CD4-positive, alpha-beta T cell treated with Interleukin-2 at 100 ng/mL for 4 hours (primary cell): ENCODE measurements at places on chromosomes 2 and 18.
A peak's percentile ranks its signal among the peaks of the same experiment; 100 is the strongest.

DNA sequence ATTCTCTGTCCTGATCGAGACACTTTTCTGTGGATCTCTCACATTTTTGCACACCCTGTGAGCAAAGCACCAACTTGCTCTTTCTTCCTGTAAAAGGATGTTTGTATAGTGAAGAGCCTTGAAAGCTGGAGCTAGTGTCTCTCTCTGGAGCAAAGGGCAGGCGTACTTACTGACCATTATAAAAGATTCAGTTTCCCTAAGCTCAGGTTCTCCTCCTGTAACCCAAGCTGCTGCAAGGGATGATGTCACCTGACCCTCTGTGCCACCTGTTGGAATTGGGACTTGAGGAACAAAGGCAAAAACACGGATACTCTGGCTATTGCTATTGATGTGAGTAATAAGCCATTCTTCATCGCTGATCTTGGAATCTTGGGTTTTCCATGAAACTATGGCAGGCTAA is 52.6 kb upstream of the NEMP2 start:
- no peak for DNase-seq

GRCh38 chr2:234881413-234882241 is 70.2 kb upstream of the SH3BP4 start:
- peak; percentile 9 for DNase-seq

DNA sequence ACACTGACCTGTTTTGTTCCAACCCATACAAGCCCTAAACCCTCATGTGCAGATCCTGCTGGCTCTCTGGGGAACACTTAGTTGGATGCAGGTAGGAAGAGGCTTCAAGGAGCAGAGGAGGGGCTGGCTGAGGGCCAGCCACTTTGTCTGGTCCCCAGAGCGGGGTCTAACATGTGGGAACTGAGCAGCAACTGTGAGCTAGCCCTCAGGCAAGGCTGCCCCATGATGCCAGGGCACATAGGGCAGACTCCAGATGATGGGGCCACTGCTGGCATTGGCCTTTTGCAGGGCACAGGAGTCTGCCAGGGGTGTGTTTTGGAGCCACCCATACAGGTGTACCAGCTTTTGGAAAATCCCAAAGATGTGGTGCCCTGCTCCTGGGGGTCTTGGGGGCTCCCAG is 67.7 kb downstream of the HPCAL1 start:
- no peak for DNase-seq

- no peak for DNase-seq
Observed at GRCh38 chr2:1728821-1729220, 15.5 kb downstream of the PXDN start.

GRCh38 chr18:32091724-32092421 is at the start of gene RNF138:
RNF138 (plus strand) TSS chr18:32091874; CDS start chr18:32092777, 903 bp downstream.
- peak; percentile 83 for DNase-seq

DNA sequence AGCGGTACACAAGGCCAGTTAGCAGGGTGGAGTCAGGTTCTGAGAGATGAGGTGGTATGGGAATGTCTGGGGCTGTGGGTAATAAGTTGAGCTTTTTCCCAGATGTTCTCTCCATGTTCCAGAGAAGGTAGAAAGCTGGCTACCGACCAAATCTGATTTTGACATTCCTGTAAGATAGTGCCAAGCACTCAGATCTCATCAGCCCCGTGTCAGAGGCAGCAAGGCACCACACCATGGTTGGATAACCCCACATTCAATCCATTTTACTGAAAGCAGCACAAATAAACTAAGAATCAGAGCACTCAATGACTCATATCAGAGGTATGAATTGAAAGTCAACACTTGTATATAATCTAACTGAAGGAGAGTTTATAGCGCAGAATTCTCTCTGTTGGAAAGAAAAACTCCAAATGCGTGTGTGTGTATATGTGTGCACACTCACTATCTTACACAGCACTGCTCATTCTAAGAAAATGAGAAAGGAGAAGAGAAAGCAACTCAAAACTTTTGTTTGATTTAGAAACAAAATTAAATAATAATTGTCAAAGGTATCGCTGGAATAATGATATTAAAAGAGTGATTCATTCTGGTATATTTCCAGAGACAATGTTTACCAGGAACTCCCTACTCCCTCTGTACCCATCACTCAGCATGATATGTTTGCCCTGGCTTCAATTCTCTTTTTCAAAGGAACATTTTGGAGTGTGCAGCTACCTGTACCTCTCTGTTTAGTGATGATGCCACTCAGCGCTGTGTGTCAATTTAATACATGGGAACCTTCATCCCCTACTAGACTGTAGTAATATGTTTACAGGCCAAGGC is 375.1 kb upstream of the ID2 start:
- no peak for DNase-seq

- DNase-seq, result peak; percentile 95
Observed at GRCh38 chr2:32627814-32628579, at the start of gene TTC27. TTC27 (plus strand) TSS chr2:32628050; CDS start chr2:32628293, 243 bp downstream.

GRCh38 chr2:239824046-239824694 is 201.0 kb downstream of the NDUFA10 start:
- no peak for DNase-seq

DNA sequence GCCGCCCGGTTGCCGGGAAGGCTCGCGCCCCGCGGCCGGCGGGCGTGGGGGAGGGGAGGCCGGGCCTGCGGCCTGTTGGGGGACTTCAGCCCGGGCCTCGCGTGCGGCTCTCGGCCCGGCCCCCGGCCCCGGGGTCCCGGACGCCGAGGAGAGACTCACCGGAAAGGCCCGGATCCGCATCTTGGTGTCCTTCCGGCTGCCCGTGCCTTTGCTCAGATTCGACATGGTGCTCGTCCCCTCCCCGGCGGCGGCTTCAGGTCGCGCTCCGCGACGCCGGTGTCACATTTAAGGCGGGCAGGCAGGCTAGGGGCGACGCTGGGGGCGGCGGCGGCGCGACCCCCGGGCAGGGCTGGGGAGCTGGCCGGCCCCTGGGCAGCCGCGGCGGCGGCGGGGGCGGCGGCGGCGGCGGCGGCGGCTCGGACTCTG is 365 bp downstream of the CUL3 start:
- DNase-seq, result peak; percentile 56

DNA sequence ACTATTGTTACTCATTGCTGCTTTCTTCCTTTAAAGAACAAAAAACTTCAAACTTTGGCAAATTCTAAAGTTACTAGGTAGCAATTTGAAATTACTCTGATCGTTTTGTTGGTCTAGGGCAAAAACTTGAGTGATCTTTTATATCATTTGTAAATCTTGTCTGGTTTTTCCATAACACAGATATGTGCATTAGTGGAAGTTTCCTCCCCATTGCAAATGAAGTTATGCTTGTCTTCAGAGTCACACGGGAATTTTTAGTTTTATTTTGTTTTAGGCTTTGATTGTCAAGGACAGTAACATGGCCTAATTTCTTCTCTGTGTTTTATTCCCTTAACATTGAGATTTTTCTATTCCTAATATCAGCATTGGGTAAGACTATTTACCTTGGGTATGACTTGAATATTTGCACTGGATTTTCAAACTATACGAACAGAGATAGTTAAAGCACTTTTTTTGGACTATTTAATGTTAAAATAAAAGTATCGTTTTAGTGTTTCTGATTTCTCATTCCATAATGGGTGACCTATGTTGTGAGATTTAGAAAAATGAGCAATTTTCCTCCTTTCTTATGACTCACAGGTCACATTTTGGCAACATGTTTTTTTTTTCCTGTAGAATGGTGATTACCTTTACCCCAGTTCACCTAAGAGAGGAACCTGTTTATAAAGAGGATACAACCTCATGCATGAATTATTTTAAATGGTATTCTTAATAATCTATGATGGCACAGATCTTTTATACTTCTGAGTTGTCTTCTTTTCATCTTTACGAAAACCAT is 65.0 kb downstream of the BABAM2 start:
- no peak for DNase-seq

- DNase-seq, result no peak
Observed at GRCh38 chr2:23241611-23242245, 143.3 kb upstream of the KLHL29 start.

DNA sequence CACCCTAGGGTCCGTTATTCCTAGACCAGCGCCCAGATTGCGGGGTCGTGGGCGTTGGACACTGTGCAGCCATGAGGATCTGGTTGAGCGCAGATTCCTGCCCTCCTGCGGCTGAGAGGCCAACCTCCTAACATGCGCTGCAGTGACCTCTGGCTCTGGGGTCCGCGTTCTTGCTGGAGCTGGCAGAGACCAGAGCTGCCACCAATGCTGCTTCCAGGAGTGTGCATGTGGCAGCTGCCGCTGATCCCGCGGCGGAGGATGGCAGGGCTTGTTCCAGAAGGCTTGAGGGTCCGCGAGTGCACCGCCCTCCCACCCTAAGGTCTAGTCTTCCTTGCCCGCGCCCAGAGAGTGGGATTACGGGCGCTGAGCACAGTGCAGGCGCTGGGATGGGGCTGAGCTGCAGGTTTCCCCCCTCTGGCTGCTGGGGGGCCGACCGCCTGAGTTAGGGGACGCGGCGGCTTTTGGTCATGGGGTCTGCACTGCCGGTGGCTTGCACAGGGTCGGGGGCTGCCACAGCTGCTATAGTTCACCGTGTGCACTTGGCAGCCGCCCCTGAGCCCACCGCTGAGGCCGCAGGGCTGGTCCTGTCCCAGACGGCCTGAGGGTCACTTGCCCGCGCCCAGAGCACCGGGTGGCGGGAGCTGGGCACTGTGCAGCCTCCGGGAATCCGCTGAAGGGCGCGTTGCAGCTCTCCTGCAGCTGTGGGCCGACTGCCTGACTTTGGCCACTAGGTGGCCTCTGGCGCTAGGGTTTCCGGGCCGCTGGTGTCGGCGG is 145.9 kb downstream of the CCDC74A start:
- DNase-seq, result peak; percentile 60

DNA sequence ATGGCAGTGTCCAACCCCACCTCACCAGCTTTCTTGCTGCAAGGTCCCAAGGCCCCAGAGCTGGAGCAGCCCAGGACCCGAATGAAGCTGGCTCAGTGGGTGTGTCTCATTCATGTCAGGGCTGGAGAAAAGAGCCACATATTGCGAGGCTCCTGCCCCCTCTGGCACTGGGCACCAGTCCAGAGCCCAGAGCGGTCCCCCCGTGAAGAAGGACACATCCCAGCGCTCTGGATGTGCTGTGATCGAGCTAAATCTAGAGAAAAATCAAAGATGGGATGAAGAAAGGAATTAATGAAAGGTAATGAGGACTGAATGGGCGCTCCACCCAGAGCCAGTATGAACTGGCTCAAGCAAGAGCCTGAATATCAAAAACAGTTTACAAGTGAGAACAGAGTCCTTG is 13.3 kb upstream of the MPV17 start:
- DNase-seq, result no peak

GRCh38 chr18:76657911-76658470 is 162.9 kb upstream of the ZNF516 start:
- no peak for DNase-seq

DNA sequence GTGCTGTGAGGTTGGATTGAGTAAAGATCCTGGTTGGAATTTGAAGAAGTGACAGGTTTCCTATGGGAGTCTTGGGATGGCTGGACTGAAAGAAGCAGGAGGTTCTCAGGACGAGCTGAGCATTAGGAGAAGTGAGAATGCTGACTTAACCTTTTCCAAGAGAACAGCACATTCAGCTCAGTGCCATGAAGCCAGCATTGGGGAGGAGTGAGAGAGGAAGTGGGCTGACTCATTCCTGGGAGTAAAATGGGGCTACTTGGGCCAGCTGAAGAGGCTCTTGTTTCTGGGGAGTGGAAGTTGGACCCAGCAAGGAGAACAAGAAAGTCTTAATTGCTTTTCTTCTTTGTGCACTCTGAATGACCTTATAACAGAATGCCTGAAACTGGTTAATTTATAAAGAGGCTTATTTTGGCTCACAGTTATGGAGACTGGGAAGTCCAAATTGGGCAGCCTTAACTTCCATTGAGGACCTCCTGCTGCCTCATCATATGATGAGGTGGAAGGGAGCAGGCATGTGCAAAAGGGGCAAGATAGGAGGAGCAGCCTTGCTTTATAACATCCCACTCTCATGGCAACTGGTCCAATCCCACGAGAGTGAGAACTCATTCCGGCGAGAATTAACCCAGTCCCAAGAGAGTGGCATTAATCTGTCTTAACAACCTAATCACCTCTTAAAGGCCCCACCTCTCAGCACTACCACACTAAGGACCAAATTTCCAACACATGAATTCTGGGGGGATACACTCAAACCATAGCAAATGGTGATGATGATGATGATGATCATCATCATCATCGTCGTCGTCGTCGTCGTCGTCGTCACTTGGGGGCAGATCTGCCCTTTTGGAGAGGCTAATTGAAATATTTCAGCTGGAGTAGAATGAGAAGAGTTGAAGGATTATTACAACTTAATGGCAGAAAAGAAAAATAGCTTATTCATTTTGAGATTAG is 26.1 kb downstream of the DGUOK start:
- no peak for DNase-seq

DNA sequence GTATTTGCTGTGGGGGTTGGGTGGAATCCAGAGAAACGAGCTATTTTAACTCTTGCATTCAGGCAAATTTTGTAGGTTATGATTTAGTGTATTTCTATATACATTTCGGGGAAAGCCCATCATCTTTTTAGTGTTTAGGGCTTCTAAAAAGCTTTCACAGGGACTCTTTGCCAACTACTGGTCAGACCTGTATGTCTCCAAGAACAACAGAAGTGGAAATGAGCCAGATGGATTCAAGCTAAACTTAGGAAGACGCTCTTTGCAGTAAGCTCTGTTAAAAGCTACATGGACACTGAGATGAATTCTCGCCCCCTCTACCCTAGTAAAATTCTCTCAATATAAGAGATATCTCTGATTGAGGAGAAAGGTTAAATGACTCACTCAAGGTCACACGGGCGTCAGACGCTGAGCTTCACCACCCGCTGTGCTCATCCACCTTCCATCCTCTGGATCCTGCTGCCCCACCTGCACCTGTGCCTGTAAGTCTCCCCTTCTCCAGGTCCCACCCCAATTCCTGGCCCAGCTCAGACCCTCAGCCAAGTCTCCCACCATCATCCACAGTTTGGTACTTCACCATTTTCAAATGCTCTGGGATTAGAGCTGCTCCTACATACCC is 85.6 kb downstream of the MARCHF4 start:
- no peak for DNase-seq

GRCh38 chr18:75134611-75134975 is 74.3 kb downstream of the PTGR3 start:
- no peak for DNase-seq

DNA sequence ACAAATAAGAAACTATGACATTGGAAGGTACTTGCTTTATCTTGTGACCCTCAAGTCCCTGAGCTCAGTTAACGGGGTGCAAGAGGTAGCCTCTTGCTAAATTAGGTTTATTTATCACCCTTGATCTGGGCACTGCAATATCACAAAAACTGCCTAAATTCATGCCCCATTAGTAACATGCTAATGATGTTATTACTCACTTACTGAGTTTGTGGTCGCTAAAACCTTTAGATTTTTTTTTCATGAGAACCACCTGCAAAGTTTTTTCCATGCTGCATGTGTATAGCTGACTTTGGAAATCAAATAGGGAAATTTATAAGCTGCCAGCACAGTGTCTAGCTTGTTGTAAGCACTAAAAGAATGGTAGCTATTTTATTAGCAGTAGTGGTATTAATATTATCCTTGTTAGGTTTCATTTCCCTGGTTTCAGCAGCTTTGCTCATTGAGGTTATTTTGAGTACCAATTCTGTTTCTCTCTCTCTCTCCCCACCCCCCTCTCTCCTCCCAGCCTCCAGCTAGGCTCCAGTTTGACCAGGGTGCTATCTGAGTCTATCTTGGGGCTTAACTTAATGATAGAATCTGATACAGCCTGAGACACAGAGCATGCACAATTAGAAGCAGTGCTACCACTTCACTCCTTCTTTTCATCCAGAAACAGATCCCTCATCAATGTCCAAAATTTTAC is 88.7 kb upstream of the ATP8B1 start:
- DNase-seq, result no peak
